ENCODE measurements at places on chromosomes 11 and 22. TPM values are rescaled to one million over a fixed set of nuclear protein-coding genes. Genes with fewer than 3 reads are reported as not detected.

The CHST1 gene
- 2.2 TPM for total RNA-seq

The MRGPRE gene
- not detected for total RNA-seq

The SCN3B gene
- 2.6 TPM for total RNA-seq

The ZNF202 gene
- total RNA-seq, result 7.0 TPM

DNA sequence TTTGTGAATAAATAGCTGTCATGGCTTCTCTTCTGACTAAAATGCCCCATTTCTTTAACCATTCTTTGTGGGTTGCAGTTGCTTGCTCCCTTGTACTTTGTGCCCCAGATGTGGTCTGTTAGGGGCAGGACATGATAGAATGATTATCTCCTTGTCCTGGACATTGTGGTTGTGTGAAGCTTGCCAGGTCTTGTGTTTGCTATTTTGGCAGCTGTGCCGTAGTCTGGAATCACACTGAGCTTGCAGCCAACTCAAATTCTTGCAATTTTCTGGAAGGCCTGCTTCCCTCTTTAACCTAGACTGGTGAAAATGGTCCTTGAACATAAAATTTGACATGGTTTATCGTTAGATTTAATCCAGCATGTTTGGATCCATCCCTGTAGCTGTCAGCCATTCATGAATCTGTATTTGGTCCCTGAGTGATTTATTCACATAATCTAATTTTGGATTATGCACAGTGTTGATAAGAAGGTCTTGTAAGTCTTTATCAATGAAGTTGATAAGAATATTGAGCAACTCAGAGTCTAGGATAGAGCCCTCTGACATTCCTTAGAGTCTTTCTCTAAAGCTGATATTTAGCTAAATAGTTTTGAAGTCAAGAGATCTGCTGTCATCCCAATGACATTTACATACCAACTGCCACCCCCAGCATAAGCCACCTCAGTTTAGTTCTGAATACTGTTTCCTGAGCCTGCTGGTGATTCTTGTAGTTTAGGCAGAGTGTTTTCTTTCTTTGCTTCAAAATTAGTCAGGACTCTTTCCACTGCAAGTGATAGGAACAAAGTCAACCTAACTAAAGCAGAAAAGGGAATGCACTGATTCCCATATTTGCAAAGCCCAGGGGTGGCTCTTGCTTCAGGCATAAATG, 9.8 kb downstream of the SPON1 start:
- H3K27ac ChIP-seq, result peak overlapping the region; percentile 50
- no peak overlapping the region for H3K4me3 ChIP-seq

DNA sequence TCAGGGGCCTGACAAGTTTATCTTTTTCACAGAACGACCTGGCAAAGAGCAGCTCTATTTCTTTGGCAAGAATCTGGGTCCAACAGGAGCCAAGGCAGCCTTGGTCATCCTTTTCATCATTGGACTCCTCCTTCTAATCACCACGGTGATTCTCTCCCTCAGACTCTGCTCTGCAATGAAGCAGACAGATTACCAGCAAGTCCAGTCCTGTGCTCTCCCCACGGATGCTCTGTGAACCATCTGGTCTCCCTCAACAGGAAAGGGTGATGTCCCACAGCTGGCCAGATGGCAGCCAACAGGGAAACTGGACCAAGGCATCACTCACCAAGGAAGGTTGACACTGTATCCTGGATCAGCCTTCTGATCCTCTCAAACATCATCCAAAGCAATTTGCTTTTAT, 17.0 kb upstream of the PANX1 start:
- no peaks in the 10 kb centered on the region for H3K4me1 ChIP-seq
- no peak for DNase-seq
- H3K27ac ChIP-seq, result no peak overlapping the region

GRCh38 chr11:132595711-132596134, 936.6 kb downstream of the OPCML start:
- H3K4me1 ChIP-seq, result no peaks in the 10 kb centered on the region
- H3K4me3 ChIP-seq, result no peak overlapping the region
- DNase-seq, result no peak
- H3K36me3 ChIP-seq, result no peaks in the 10 kb centered on the region
- no peak overlapping the region for H3K27ac ChIP-seq
- H3K27me3 ChIP-seq, result no peaks in the 10 kb centered on the region

- peaks cover 13% of the 10 kb centered on the region for H3K4me1 ChIP-seq
- peak; percentile 70 for DNase-seq
These were observed 94.2 kb downstream of the ABTB2 start for GRCh38 chr11:34263441-34264091.

DNA sequence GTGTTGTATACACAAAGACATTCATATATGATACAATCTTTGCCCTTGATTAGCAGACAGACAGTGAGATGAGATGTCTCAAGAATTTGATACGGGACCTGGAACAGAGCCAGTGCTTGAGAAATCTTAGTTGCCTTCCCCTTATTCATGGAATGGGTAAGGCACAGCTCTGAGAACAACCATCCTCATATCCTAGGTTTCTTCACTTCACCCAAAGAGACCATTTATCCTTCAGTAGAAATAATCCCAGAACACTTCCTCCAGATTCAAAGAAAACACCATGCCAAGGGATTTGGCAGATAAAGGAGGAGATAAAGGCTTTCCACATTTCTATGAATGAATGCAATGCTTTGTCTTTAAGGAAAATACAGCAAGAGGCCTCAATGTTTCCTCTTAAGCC, 8.8 kb upstream of the IZUMO1R start:
- H3K4me3 ChIP-seq, result no peak overlapping the region
- no peak for DNase-seq
- no peaks in the 10 kb centered on the region for H3K36me3 ChIP-seq
- H3K4me1 ChIP-seq, result no peaks in the 10 kb centered on the region

- H3K4me3 ChIP-seq, result no peak overlapping the region
- no peak overlapping the region for H3K27ac ChIP-seq
- H3K27me3 ChIP-seq, result no peaks in the 10 kb centered on the region
- H3K4me1 ChIP-seq, result no peaks in the 10 kb centered on the region
- no peaks in the 10 kb centered on the region for H3K36me3 ChIP-seq
- DNase-seq, result no peak
These were observed 51.2 kb downstream of the KCNJ4 start for GRCh38 chr22:38403812-38404211.

GRCh38 chr11:99176430-99176829, 155.7 kb downstream of the CNTN5 start:
- no peaks in the 10 kb centered on the region for H3K36me3 ChIP-seq
- H3K27me3 ChIP-seq, result no peaks in the 10 kb centered on the region
- H3K4me1 ChIP-seq, result no peaks in the 10 kb centered on the region
- no peak for DNase-seq
- H3K27ac ChIP-seq, result no peak overlapping the region
- no peak overlapping the region for H3K4me3 ChIP-seq

DNA sequence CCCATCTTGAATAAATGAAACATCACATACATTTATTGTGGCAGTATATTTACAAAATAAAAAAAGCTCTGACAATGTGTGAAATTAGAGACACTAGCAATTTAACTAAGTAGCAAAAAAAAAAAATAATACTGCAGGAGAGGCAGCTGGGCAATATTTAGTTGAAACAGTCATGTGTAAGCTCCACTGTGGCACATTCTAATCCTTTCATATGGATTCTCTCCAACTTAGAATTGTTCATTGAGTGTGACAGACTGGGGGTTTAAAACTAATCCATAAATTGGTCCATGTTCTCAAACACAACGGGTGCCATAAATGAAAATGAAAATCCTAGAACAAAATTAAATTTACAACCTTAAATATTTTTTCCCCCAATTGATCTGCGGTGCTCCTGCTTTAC, 302.1 kb downstream of the CADM1 start:
- H3K27ac ChIP-seq, result no peak overlapping the region
- no peak for DNase-seq
- no peaks in the 10 kb centered on the region for H3K36me3 ChIP-seq
- no peaks in the 10 kb centered on the region for H3K4me1 ChIP-seq

- no peaks in the 10 kb centered on the region for H3K27me3 ChIP-seq
- no peak overlapping the region for H3K4me3 ChIP-seq
- no peaks in the 10 kb centered on the region for H3K4me1 ChIP-seq
These were observed 68.1 kb downstream of the CCDC81 start for GRCh38 chr11:86442827-86443226.

GRCh38 chr22:29587938-29588699, 7.2 kb upstream of the NIPSNAP1 start:
- no peak for DNase-seq
- no peak overlapping the region for H3K27ac ChIP-seq
- H3K4me3 ChIP-seq, result no peak overlapping the region
- H3K36me3 ChIP-seq, result no peaks in the 10 kb centered on the region
- no peaks in the 10 kb centered on the region for H3K4me1 ChIP-seq
- no peaks in the 10 kb centered on the region for H3K27me3 ChIP-seq

- no peaks in the 10 kb centered on the region for H3K27me3 ChIP-seq
- DNase-seq, result no peak
- no peak overlapping the region for H3K4me3 ChIP-seq
- H3K27ac ChIP-seq, result no peak overlapping the region
These were observed 745.8 kb upstream of the ANO5 start for GRCh38 chr11:21446939-21447590.

DNA sequence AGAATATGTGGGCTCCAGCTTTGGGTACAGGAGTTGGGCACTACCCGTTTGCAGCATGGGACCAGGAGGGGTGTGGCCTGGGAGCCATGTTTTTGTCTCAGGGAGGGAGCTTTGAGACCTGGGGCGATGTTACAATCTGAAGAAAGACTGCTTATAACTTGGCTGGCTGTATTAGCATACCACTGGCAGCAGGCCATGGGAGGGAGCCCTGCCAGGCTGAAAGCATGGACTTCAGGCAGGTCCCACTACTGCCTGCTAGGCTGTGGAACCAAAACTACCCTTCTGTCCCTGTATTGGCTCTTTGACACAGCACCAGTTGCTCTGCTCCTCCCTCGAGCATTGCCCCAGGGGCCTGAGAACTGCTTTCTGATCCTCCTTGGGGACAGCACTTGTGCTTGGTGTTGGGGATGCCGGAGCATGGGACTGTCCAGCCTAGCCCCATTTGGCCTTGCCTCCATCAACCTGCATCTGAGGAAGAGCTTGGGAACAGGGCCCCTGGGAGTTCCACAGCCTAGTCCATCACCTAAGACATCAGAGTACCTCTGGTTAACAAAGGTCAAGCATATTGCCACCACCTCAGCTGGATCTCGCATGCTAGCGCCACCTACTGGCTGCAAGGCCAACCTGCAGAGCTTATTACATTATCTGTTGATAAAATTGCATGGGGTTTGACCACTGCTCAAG, 217.4 kb downstream of the SBF2 start:
- no peak overlapping the region for H3K4me3 ChIP-seq
- H3K27ac ChIP-seq, result no peak overlapping the region
- DNase-seq, result no peak

- H3K27ac ChIP-seq, result no peak overlapping the region
- H3K4me1 ChIP-seq, result peaks cover 4% of the 10 kb centered on the region
- H3K4me3 ChIP-seq, result no peak overlapping the region
- no peaks in the 10 kb centered on the region for H3K36me3 ChIP-seq
- H3K27me3 ChIP-seq, result no peaks in the 10 kb centered on the region
These were observed 2.3 kb downstream of the DMC1 start for GRCh38 chr22:38567531-38568285.

DNA sequence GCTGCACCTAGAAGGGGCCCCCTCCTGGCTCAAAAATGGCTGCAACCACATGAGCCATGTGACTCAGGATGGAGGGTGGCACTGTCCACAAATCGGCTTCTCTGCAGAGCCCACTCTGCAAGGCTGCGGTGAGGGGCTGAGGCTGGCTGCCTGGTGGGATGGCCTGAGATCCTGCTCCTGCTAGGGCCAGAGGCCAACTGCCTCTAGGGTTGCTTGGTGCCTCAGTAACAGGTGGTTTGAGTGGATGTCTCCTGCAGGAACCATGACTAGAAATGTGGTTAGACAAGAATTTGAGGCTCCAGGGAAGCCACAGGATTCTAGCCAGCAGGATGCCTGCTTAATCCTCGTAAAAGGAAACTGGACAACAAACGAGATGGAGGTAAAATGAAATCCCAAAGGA, 17.1 kb downstream of the PATZ1 start:
- no peaks in the 10 kb centered on the region for H3K36me3 ChIP-seq
- no peaks in the 10 kb centered on the region for H3K27me3 ChIP-seq
- no peak overlapping the region for H3K4me3 ChIP-seq

- H3K27ac ChIP-seq, result no peak overlapping the region
- no peaks in the 10 kb centered on the region for H3K27me3 ChIP-seq
- no peaks in the 10 kb centered on the region for H3K36me3 ChIP-seq
- DNase-seq, result no peak
- no peaks in the 10 kb centered on the region for H3K4me1 ChIP-seq
- H3K4me3 ChIP-seq, result no peak overlapping the region
These were observed 268.5 kb downstream of the TTC28 start for GRCh38 chr22:28411125-28411524.

DNA sequence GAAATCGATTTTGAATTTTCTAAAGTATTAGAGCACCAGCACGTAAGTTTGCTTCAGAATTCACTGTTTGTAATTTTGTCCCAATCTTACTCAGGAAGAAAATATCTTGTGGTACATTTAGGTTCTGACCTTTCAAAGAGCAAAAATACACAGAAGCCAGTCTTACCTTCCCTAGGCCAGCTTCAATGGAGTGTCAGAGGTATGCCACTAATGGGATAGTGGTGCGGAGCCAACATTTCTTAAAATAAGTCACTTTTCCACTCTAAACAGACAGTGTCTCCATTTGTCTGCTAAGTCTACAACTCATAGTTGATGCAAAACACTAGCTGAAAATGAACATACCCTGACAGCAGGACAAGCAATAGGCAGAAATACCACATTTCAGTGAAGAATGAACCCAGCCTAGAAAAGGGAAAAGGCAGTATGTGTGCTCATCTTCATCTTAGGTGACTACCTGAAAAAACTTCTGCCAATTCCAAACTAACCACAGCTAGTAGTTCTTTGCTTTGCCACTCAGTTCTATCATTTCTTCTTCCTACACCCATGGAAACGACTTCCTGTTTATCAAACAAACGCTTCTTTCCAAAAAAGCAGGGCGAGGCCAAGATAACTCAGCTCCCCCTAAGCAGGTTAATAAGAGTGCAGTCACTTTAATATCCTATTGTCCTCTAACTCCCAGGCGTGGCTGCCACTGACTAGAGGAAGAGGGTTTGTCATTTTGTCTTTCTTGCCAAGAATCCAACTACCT, 94.0 kb upstream of the APOA1 start:
- no peaks in the 10 kb centered on the region for H3K27me3 ChIP-seq
- no peaks in the 10 kb centered on the region for H3K4me1 ChIP-seq
- no peak for DNase-seq
- H3K4me3 ChIP-seq, result no peak overlapping the region

DNA sequence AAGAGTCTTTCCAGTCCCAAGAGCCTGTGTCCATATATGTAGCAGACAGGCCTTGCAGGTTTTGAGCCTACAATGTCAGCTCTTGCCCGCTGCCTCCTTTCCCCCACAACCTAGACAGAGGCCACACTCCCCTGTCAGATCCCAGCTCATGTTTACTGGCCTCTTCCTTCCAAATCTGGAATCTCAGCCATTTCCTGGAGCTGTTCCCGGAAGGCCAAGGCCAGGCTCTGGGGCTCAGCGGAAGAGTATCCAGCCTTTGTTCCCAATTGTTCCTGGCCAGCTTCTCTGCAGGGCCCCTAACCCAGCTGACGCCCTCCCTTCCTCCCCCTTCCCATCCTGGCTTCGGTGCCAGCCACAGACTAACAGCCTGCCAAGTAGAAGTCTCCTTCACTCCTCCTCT, 1.0 kb upstream of the ROBO4 start:
- H3K4me3 ChIP-seq, result no peak overlapping the region
- H3K4me1 ChIP-seq, result no peaks in the 10 kb centered on the region
- no peaks in the 10 kb centered on the region for H3K36me3 ChIP-seq
- DNase-seq, result no peak
- no peaks in the 10 kb centered on the region for H3K27me3 ChIP-seq
